Lung microvascular endothelial cell (primary cell): ENCODE measurements at places on chromosomes 16 and 17. TPM values are rescaled to one million over a fixed set of nuclear protein-coding genes. Genes with fewer than 3 reads are reported as not detected.

DNA sequence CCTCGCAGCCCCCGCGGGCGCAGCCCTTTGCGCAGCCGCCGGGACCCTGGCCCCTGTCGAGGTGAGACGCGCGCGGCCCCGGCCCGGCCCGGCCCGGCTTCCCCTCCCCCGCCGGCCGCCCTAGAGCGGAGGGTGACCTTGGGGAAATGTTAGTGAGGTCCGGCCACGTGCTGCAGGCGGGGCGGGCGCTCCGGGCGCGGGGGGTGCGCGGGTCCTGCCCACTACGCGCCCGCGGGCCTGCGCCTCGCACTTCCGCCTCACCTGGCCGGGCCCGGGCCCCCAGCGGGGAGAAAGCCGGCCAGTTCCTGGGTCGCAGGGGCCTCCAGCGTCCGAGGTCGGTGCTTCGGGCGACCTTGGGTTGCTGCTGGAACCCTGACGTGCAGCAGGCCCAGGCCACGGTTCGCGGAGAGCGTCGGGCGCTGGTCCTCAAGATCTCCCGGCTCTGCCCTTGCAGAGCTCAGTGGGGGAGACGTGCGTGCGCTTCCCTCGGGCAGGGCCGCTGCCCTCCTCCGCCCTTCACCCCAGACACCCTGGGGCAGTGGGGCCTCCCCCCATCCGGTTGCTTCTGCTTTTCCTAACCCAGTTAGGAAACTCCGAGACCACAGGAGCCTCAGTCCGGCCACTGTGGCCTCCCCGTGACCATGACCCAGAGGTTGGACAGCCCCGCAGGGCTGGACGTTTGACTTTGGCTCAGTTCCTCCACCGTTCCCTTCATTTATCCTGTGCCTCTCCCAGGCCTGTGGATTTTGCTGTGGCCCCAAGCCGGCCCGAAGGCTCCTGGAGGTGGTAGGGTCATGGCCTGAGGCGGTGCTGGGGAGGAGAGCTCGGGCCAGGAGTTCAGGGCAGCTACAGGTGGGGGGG lies 791 bp downstream of the MCRIP2 start:
- peak; percentile 22 for DNase-seq

- DNase-seq: peak; percentile 77
Measured at GRCh38 chr16:77594057-77594456, 128.3 kb upstream of the NUDT7 start.

GRCh38 chr17:54102246-54102645 lies 279.5 kb downstream of the KIF2B start:
- DNase-seq: no peak

- peak; percentile 72 for DNase-seq
Measured at GRCh38 chr16:68013440-68013839, 2.3 kb downstream of the DPEP2NB start.

The ZFP3 gene
- 0.87 and 1.8 TPM in 2 replicates for total RNA-seq

The KRTAP4-6 gene
- not detected in 2 replicates for total RNA-seq

The DPH1 gene
- 8.5 and 14.3 TPM in 2 replicates for total RNA-seq

The ABCA5 gene
- total RNA-seq: 11.8 and 17.1 TPM in 2 replicates

The C17orf100 gene
- total RNA-seq: 0.22 and 0.40 TPM in 2 replicates

The MFAP4 gene
- under 0.01 TPM in 1 of 2 replicates, not detected in the other for total RNA-seq

The HBQ1 gene
- 0.65 TPM in 1 of 2 replicates, not detected in the other for total RNA-seq
